ENCODE measurements at places on chromosomes 7 and 10.

- no peak for DNase-seq
Observed at GRCh38 chr7:22945584-22945983, 68.3 kb downstream of the HYCC1 start.

- DNase-seq: no peak
Observed at GRCh38 chr10:59876695-59877094, 29.7 kb downstream of the CCDC6 start.

DNA sequence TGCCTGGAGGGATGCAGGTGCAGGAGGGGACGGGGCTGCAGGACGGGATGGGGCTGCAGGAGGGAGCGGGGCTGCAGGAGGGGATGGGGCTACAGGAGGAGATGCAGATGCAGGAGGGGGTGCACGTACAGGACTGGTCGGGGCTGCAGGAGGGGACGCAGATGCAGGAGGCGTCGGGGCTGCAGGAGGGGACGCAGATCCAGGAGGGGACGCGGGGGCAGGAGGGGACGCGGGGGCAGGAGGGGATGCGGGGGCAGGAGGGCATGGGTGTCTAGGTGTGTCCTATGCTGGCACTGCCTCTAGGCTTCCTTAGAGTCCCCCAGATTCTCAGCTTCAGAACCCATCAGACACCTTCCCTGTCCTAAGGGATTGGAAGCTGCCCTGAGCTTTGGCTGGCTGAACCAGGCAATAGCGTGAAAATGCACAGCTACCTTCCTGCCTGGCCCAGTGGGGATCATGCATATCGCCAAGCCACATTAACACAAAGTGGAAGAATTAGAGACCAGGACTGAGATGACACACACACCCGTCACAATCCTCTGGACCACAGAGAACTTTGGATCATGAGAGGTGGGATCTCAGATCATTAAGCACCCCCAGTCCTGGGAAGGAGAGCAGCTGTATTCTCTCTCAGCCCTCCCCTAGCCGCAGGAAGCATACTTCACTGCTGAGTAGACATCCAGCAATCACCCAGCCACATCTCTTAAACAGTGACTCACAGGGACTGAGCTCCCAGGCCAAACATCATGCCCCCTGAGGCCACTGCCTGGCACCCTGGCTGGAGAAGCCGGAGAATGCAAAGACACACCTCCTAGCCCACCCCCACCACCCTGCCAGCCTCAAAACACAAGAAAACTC is 67.3 kb downstream of the VWA2 start:
- DNase-seq: peak; percentile 69

GRCh38 chr7:127628445-127628844 is 10.5 kb upstream of the PAX4 start:
- no peak for DNase-seq

DNA sequence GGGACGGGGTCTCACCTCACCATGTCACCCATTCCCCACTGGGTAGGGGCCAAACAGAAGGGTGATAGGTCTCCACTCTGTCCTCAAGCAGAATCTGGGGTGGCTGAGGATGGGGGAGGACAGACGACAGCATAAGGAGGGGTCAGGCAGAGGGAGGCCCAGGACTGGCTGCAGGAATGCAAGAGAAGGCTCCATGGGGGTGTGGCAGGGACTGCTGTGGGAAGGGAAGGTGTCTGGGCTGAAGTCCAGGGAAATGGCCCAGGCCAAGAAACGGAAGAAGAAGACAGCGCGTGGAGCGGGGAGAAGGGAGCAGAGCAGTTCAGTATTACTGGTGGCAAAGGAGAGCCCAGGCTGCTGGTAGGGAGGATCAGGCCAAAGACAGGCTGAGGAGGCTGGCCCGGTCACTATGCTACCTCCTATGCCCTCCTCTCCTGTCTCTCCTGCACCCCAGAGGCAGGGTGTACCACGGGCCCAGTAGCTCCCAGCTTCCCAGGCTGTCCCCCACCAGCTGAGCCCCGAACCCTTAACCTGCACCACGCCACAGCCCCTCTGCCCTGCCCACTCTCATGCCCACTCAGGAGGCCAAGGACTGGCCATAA is 60.9 kb downstream of the GRB10 start:
- no peak for DNase-seq

DNA sequence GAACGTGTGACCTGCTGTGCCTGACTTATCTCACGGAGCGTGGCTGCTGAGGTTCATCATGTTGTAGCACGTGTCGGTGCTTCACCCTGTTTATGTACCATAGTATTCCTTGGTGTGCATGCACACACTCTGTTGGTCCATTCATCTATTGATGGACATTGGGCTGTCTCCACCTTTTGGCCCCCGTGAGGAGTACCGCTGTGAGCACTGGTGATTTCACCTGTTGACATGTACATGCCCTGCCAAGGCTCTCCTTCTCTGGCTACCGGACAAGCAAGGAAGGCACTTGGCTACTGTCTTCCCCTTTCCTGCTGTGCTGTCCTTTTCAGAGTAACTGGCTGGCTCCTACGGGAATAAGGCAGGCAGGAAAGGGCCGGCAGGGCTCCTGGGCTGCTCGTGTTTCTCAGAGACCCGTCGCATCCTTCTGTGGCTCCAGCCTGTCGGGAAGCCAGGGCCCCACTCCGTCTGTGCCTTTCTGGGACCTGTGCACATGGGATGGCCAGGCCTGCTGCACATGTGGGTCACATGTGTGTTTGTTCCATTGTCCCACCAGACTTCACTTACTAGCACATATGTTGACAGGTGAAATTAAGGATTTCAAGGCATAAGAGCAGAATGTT is 17.8 kb upstream of the TBRG4 start:
- no peak for DNase-seq

DNA sequence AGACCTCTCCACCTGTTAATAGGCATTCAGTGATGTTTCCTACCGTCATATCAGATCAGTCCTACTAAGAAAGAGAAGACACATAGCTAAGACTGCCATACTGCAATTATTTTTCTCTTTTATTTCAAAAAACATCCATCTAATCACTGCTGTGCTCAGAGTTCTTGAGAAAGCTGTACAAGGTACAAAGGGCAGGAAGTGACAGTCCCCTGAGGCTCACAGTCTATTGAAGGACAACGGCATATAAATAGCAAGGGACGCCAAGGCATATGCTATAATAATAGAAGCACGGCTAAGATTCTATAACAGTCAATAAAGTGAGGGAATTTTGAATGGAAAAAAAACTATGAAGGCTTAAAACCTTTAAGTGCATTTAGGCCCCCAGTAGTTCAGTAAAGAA is 415.3 kb upstream of the NRP1 start:
- no peak for DNase-seq

- peak; percentile 67 for DNase-seq
Observed at GRCh38 chr10:70679498-70679897, 7.2 kb downstream of the ADAMTS14 start.

GRCh38 chr7:106258789-106259188 is 26.0 kb downstream of the NAMPT start:
- no peak for DNase-seq

GRCh38 chr7:22871661-22872060 is 49.0 kb upstream of the TOMM7 start:
- DNase-seq: no peak

DNA sequence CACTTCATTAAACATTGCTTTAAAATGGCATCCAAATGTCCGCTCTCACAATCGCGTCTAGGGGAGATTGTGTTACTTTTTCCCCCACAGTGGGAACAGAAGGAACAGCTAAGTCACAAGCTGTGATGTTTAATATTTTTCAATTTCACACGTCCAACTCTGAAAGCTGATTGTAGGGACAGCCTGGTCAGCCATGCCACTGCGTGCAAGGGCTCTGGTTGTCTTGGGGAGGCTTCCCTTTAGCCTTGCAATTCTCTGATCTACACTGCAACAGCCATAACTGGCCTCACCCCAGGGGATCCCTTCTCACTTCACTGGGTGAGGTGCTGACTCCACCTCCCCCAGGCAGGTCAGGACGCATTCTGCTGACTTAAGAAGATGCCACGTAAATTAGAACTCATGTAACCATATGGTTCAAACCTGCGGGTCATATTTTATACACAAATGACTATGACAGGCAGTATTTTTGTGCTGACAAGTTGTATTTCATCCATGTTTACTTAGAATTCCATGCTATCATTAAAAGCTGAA is 425.2 kb upstream of the NFE2L3 start:
- no peak for DNase-seq

- no peak for DNase-seq
Observed at GRCh38 chr7:1607696-1608095, 37.9 kb upstream of the PSMG3 start.

- DNase-seq: no peak
Observed at GRCh38 chr7:99036546-99037111, 107.3 kb downstream of the SMURF1 start.

GRCh38 chr7:503575-504111 is 16.0 kb downstream of the PDGFA start:
- DNase-seq: no peak

Measured in AG09309 (cell line).